RWPE2 (cell line): ENCODE measurements at places on chromosomes 1 and 21.

DNA sequence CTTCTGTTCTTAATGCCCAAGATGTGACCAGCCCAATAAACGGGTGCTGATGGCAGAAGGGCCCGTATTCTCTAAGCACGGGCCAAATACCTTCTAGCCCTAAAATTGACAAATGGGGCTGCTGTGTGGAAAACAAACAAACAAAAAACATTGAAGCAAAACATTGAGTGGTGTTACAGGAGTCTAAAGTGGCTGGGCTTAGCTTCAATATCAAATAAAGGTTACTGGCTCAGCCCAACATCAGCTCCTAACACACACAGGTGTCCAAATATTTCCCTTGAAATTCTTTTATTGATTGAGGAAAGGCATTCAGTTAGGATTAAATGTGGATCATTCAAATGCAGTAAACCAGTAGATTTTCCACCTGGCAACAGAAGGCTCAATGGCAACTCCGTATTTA lies 13.3 kb upstream of the TTF2 start:
- no peak for DNase-seq

GRCh38 chr21:44505673-44506278 lies 34.2 kb downstream of the KRTAP10-1 start:
- DNase-seq: no peak

- no peak for DNase-seq
Measured at GRCh38 chr1:93416183-93416582, 31.7 kb upstream of the FNBP1L start.

DNA sequence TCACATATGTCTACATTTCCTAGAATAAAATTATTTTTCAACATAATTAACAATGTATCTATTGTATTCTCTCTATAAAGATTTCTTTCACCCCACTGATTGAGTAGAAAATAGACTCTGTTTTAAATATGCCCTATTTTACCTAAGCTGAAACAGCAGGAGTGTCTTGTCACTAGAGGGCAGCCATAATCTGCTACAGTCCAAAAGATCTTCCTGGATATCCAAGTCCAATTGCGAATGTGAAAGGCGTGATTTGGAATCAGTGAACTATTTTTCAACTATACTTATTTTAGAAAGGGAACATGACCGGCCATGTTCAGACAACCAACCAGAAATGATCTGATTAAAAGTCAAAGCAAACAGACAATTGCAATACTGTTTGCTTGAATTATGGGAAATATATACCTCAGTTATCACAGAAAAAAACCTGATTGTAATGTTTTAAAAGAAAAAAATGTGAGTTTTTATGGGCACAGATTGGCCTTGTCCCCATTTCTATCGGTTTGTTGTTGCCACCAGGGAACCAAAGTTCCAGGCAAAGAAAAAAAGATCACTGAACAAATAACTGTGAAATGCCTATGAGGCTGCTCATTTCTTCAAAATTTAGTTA lies 1211.0 kb upstream of the ADGRL4 start:
- DNase-seq: no peak

DNA sequence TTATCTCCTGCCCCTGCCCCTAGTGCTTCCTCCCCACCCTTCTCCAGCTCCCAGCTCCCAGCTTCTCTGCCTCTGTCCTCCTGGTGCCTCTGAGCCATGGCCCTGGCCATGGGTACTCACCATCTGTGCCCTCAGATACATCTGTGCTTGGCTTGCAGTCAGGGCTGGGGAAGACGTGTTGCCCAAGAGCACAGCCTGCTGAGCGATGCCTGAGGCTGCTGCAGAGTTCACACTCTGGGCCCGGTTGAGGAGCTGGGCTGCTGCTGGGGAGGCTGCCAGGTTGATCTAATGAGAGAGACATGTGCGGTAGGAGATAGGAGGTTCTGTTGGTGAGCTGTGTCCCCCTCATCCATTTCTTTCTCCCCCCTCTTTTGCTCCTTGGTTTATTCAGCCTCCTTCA lies 49.4 kb upstream of the A3GALT2 start:
- no peak for DNase-seq

DNA sequence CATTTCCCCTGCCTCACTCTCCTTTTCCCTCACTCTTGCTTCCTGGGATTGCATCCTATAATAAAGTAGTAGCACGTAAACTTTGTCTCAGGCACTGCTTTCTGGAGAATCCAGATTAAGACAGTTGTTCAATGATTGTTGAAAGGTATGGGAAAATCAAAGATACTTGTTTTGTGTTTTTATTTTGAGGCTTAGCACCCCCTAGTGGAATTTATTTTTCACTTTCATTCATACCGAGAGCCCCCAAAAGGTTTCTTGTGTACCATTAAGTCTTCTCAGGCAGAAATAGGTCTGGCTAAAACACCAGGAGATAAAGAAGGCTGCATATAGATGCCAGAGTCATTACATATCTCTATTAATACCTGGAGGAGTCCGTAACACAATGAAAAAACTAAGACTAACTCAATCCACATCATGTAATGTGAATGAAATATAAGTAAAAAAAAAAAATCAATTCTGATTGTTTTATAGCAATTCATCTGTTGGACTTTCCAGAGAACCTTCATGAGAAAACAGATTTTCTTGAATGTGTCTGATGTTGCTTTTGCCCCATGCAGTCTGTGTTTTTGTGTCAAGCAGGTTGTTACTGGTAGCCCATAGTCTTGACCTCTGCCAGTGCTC lies 103.5 kb downstream of the RPE65 start:
- no peak for DNase-seq

DNA sequence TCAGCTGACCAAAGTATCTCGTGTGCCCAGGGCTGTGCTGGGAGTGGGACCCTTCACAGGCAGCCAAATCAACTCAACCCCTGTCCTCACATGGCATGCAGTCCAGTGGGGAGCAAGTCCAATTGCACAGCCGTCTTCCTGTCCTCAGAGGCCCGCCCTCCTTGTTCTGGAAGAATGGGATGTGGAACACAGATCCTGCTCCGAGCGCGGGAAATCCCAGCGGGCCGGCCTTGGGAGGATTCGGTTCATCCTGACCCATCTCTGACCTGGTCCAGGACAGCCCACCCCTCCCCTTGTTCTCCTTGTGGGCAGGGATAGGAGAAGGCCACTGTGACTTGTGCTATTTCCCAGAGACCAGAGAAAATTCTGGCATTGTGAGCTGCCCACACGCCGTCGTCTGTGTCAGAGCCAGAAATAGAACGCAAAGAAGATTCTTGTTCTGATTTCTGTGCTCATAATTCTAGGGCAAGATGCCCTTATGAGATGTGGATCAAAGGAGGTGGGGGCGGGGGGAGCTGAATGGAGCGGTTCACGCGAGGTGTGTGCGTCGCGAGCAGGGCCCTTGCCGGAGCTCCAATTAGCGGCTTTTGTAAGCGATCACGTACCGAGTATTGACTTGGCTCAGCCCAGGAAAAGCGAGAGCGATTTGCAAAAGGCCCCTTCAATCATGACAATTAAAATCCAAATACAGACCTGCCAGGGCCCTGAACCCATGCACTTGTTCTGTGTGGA lies 79.2 kb downstream of the AJAP1 start:
- no peak for DNase-seq

- no peak for DNase-seq
Measured at GRCh38 chr1:1366699-1367066, 8.3 kb downstream of the AURKAIP1 start.

- DNase-seq: no peak
Measured at GRCh38 chr1:97877307-97877706, 43.5 kb downstream of the DPYD start.

DNA sequence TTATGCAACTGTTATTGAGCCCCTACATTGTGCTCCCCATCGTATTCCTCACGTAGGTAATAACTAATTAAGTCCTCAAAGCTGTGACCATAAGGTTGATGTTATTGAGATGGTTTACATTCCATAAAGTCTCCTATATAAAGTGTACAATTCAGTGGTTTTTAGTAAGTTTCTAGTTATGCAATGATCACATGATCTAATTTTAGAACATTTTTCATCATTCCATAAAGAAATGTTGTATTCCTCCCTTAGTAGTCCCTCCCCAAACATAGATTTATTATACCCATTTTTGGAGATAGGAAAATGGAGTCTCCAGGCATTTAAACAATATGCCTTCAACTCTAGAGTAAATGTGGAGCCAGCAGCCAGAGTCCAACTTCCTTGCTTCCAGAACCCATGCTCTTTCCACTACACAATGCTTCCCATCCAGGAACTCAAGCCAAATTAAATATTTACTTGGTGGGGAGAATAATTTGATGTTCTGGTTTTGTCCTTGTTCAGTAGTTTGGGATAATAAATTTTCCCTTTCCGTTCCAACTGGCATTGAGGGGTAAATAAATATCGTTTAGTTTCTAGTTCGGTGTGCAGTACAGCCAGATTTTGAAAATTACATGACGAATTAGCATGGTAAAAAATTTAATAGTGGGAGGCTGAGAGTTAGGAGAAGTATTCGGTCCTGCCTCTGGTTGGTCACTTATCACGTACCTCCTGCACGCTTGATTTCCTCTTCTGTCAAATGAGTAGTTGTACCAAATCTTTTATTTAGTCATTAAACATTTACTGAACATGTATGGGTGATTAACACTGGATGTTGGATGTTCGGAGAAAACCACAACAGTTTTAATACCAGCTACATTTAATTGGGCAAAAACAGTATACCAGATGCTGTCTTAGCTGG lies 66.3 kb downstream of the CACHD1 start:
- DNase-seq: no peak

DNA sequence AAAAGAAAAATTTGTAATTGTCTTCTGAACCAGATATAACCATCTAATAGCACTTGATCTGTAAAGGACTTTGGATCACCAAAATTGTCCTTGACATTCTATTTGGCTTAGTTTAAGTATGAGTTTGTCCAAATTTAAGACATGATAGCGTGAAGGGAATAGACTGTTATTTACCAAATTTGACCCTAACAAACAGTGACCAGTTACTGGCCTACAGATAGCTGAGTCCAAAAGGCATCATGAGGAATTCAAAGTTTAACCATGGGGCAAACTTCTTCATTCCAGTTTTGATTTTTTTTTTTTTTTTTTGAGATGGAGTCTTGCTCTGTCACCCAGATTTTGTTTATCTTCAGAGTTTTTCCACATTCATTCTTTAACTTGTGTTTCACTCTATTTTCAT lies 38.5 kb downstream of the CLIC4 start:
- DNase-seq: no peak

DNA sequence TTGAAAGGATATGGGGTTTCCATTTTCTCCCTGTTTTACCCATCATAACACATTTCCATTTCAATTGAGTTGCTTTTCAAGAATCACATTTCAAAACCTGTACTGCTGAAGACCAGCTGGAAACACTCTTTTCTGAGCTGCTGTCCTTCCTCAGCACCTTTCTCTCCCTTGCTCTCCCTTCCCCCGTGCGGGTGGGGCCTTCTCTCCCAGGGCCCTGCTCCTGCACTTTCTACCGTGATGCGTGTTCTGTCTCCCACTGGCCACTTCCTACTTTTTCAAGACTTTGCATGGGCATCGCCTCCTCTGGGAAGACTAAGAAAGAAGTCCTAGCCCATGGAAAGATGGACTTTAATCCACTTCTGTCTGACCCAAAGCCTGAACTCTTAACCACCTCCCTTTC lies 390.4 kb downstream of the PTPRU start:
- no peak for DNase-seq

DNA sequence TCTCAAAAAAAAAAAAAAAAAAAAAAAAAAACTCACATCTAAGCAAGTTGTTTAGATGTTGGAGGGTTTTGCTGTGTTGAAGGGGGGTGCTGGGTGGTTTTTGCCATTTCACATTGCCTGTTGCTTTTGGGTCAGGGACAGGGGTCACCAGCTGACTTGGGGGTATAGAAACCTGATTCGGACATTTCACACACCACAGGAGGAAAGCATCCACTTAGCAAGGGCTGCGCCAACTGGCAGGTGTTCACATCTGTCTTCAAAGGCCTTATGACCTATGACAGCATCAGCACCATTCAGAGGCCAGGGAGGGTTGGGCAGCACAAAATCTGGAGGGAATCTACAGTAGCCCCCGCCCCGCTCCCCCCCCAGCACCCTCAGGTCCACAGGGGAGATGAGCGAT lies 45.2 kb downstream of the SYF2 start:
- no peak for DNase-seq

- no peak for DNase-seq
Measured at GRCh38 chr1:15214527-15214926, 32.5 kb upstream of the FHAD1 start.

DNA sequence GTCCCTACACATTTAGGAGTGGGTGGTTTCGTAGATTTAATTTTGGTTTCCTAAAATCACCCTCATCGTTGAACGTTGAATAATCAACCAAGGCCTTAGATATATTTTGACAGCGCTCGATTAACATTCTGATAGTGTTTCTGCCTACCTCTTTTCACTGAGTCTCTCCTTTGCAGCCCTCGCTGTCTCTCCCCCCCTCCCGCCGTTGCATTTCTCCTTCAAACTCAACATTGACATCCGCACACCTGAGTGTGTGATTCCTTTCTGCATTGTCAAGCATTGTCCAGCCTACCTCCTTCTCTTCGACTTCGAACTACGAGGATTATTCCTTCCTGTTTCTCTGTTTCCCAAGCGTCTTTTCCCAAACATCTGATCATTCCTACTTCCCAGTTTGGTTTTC lies 1.8 kb upstream of the ADAMTS1 start:
- no peak for DNase-seq

DNA sequence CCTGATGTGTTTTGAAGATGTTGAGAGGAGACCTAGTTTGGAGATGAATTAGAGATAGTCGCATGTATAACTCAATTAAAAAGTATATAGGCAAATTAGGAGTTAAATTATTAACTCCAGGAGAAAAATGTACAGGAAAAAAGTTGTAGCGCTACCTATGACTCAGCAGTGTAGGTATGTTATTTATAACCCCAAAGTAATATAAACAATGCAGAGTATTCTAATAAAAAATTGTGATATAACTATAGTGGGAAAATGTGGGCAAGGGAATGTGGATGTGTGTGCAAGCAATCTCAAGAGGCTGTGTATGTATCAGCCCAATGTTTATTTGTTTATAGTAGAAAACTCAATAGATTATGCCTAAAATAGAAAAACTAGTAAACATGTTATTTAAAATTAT lies 144.5 kb downstream of the BRINP2 start:
- DNase-seq: no peak

DNA sequence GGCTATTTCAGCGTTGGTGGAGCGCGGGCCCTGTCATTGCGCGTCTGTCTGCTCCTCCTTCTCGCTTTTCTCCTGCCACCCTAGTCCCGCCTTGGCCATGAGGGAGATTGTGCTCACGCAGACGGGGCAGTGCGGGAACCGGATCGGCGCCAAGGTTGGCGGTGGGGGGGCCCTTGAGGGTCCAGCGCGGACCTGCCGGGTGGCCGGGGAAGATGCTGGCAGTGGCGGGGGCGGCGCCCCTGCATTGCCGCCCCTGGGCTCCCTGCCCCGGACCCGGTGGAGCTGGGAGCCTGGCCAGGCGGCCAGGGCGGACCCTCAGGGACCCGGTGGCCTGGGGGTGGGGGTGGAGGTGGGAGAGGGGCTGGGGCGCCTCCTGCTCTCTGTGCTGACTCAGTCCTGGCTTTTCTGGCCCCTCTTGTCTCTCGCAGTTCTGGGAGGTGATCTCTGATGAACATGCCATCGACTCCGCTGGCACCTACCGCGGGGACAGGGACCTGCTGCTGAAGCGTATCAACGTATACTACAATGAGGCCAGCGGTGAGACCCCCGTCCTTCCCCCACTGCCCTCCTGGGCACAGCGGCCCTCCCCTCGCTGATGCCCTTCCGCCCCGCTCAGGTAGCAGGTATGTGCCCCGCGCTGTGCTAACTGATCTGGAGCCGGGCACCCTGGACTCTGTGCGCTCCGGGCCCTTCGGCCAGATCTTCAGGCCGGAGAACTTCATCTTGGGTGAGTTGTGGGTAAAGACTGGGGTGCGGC lies 58.3 kb upstream of the MAP1LC3C start:
- DNase-seq: no peak

GRCh38 chr1:29798699-29799566 lies 562.6 kb downstream of the PTPRU start:
- no peak for DNase-seq
